ENCODE measurements at places on chromosomes 3 and 15.

GRCh38 chr3:150889106-150889505 is 16.1 kb downstream of the MINDY4B start:
- DNase-seq, result no peak

- no peak for DNase-seq
These were observed 3.8 kb downstream of the GOLIM4 start for GRCh38 chr3:168091941-168092340.

- no peak for DNase-seq
These were observed 63.7 kb downstream of the LRCH3 start for GRCh38 chr3:197854596-197855343.

DNA sequence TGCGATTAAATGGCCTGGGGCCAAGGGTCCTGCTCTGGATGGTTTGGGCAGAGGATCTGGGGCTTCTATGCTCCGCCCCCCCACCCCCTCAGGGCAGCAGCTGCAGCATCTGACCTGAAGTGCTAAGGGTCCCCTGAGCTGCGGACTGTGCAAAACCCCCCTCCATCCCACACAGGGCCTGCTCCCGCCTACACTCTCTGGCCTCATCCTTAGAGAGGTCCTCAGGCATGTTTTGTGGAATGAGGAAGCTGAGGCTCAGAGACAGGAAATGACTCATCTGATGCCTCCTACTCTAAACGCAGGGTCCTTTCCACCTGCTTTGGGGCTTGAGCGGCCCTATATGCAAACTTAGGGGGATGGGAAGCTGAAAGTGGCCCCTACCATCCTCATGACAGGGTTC is 59.5 kb upstream of the CTSH start:
- no peak for DNase-seq

DNA sequence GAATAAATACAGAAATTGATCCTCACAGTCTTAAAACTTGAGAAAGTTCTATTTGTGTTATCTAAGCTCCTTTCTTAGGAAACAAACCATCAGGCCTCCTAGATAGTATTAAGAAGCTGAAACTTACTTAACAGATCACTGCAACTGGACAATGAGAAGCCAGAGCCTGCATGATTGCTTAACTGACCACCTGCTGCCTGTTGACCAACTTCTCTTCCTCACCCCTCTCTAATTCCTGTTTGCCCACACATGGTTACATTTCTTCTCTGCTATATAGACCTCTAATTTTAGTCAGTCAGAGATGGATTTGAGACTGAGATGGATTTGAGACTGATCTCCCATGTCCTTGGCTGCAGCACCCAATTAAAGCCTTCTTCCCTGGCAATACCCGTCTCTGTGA is 13.5 kb downstream of the CCPG1 start:
- DNase-seq, result no peak

DNA sequence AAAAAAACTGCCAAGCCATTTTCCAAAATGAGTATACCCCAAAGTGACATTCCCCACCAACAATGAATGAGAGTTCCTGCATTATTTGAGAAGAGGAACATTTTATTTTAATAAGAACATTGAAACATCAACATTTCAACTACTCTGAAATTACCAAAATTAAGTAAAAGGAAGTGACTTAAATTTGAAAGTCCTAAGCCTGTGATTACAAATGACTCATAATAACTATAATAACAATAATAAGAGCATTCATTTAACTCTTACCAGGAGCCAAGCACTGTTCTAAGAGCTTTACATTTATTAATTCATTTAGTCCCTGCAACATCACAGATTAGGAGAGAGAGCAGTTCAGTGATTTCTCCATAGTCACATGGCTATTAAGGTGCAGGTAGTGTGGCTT is 32.4 kb downstream of the LRRC28 start:
- no peak for DNase-seq

GRCh38 chr3:112333381-112334317 is 693 bp downstream of the CD200 start:
- DNase-seq, result no peak

Measured in D721Med (cell line).